ENCODE measurements at places on chromosomes 7 and 10. TPM values are rescaled to one million over a fixed set of nuclear protein-coding genes. Genes with fewer than 3 reads are reported as not detected.
A peak's percentile ranks its signal among the peaks of the same experiment; 100 is the strongest.

DNA sequence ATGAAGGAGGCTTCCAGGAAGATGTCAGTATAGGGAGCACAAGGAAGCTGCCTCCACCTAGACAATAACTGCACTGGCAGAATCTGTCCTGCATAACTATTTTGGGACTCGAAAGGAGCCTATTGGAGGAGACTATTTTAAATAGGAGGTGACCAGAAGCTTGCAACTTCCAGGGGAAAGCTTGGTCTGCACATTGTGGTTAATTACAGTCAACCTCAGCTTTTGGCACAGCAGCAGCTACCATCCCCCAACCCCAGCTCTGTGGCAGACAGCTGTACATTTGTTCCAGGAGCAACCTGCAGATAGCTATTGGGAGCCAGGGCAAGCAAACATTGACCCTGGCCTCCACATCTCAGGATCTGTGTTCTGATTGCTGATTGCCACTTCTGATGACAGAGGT lies 46.3 kb upstream of the NANOS1 start:
- no peak overlapping the region for H3K27ac ChIP-seq
- no peak overlapping the region for H3K4me3 ChIP-seq
- H3K27me3 ChIP-seq = no peaks in the 10 kb centered on the region
- peaks cover 6% of the 10 kb centered on the region for H3K4me1 ChIP-seq
- H3K36me3 ChIP-seq = peaks cover 13% of the 10 kb centered on the region
- no peak for DNase-seq

DNA sequence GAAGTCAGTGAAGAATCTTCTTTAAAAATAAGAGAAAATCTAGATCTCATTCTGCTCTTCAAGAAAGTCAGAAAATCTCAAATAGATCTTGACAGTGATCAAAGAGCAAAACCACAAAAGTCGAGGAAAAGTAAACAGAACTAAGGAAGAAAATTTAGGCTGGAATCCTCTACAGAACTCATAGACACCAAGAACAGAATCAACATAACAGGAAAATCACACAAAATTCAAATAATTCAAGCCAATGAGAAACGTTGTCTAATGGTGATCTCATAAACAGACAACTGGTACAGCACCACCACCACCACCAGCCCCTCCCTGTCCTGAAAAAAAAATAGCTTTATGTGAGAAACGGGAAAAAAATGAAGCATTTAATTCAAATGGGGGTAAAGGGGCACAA lies 6.9 kb downstream of the ITGB1 start:
- DNase-seq = no peak
- peak overlapping the region; percentile 94 for H3K27ac ChIP-seq
- H3K36me3 ChIP-seq = no peaks in the 10 kb centered on the region
- H3K4me1 ChIP-seq = peaks cover 91% of the 10 kb centered on the region
- H3K27me3 ChIP-seq = no peaks in the 10 kb centered on the region

DNA sequence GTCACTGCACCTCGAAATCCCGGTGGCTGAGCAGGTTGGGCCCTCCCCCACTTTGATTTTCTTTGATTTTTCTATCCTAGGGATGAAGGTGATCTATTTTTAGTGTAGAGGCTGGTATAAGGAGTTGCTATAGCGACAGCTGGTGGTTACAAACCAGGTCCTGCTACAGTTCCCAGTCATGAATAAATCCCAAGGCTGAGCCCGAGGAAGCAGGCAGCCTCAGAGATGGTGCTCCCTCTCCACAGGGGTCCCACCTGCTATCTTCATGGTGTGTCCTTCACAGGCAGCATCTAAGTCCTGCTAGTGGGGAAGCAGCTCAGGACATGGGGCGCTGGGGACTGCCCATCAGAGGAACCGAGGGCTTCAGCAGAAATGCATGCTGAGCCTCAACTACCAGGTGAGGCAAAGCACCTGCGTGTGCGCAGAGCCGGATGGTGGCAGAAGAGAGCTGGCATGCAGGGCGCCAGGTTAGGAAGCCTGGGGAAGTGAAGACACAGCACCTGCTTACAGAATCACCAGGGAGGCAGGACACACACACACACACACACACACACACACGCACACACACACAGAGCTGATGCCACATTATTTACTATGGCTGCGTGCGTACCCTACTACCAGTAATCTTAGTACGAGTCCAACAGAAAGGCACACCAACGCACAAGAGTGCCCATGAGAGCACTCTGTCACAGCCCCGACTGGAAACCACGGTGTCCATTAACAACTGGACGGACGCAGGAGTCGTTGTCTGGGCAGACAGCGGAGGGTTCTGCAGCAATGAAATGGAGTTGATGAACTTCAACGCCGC lies 150.9 kb downstream of the PRKAG2 start:
- H3K4me1 ChIP-seq = no peaks in the 10 kb centered on the region
- H3K27ac ChIP-seq = no peak overlapping the region
- DNase-seq = no peak
- H3K27me3 ChIP-seq = no peaks in the 10 kb centered on the region

Gene ZNF3
- total RNA-seq = 38.1 TPM

GRCh38 chr7:105637755-105638154 lies 56.5 kb upstream of the EFCAB10 start:
- no peaks in the 10 kb centered on the region for H3K27me3 ChIP-seq
- H3K36me3 ChIP-seq = peaks cover 60% of the 10 kb centered on the region
- peaks cover 89% of the 10 kb centered on the region for H3K4me1 ChIP-seq
- peak overlapping the region; percentile 100 for H3K27ac ChIP-seq

Gene PILRA
- 3.0 TPM for total RNA-seq

GRCh38 chr10:5970527-5970926 lies 6.8 kb downstream of the IL15RA start:
- no peak for DNase-seq
- H3K36me3 ChIP-seq = no peaks in the 10 kb centered on the region
- peaks cover 5% of the 10 kb centered on the region for H3K4me1 ChIP-seq
- H3K27ac ChIP-seq = no peak overlapping the region
- H3K4me3 ChIP-seq = no peak overlapping the region

DNA sequence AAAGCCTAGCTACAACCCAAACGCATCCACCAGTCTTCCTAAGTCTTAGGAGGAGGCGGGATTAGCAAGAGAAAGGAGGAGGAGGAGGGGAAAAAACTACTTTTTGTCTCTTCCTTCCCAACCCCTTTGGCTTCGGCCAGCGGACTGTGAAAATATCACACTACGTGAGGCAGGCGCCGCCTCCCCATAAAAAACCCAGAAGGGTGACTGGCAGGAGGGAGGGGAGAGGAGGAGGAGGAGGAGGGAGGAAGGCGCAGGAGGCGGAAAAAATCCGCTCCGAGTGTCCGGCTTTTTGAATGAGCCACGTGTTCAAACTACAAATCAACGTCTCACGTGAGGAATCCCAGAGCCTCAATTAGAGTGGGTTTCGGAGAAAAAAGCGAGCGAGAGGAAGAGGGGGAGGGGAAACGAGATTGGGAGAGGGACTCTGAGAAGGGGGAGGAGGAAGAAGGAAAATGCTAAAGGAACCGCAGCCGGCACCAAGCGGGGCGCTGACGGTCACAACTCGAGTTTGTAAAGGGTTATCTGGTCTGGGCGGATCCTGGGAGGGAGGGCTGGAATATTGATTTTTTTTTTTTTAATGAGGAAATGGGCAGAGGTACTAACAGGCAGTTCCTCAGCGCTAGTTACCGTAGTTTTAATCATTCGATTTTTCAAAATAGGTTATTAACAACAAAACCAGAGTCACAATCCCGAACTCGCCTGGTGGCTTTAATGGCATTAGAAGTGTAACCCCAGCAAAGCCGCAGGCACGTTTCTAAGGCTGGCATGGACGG lies at the start of gene IGF2BP3:
TSS of gene IGF2BP3 (minus strand) at position 162 of the 776 bp plus-strand sequence. CDS start 381 bp downstream, outside the sequence.
- H3K4me3 ChIP-seq = peak within 1 kb of the TSS; percentile 98
- peak within 1 kb of the TSS; percentile 100 for H3K27ac ChIP-seq
- H3K27me3 ChIP-seq = no peaks in the 10 kb centered on the region
- peaks cover 11% of the 10 kb centered on the region for H3K36me3 ChIP-seq
- DNase-seq = peak; percentile 86
- H3K4me1 ChIP-seq = peaks cover 23% of the 10 kb centered on the region
